Activated B cell treated with CpG ODN at 0.5 μM for 24 hours (primary cell): ENCODE measurements at places on chromosomes 7 and 10.

DNA sequence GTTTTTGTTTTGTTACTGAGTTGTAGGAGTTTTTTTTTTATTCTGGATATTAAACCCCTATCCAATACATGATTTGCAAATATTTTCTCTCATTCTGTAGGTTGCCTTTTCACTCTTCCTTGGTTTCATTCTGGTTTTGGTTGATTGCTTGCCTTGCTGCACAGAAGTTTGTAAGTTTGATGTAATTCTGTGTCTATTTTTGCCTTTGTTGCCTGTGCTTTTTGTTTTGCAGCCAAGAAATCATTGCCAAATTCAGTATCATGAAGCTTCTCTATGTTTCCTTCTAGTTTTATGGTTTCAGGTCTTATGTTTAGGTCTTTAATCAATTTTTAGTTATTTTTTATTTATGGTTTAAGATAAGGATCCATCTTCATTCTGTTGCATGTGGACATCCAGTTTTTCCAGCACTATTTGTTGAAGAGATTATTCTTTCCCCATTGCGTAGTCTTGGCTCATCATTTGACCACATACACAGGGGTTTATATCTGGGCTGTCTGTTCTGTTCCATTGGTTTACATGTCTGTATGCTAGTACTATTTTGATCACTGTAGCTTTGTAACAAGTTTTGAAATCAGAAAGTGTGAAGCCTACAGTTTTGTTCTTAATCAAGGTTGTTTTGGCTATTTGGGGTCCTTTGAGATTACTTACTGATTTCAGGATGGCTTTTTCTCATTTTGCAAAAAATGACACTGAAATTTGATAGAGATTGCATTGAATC is 26.4 kb downstream of the BMPR1A start:
- no peak for DNase-seq

GRCh38 chr10:67664942-67665341 is 31.1 kb downstream of the CTNNA3 start:
- DNase-seq, result no peak

GRCh38 chr7:150784954-150785353 is 15.2 kb downstream of the TMEM176B start:
- no peak for DNase-seq

- DNase-seq, result no peak
Observed at GRCh38 chr7:135714534-135715009, 13.4 kb downstream of the SLC13A4 start.

- no peak for DNase-seq
Observed at GRCh38 chr10:78375854-78376785, 342.5 kb downstream of the RPS24 start.

GRCh38 chr10:131214521-131215244 is 96.8 kb downstream of the TCERG1L start:
- no peak for DNase-seq

DNA sequence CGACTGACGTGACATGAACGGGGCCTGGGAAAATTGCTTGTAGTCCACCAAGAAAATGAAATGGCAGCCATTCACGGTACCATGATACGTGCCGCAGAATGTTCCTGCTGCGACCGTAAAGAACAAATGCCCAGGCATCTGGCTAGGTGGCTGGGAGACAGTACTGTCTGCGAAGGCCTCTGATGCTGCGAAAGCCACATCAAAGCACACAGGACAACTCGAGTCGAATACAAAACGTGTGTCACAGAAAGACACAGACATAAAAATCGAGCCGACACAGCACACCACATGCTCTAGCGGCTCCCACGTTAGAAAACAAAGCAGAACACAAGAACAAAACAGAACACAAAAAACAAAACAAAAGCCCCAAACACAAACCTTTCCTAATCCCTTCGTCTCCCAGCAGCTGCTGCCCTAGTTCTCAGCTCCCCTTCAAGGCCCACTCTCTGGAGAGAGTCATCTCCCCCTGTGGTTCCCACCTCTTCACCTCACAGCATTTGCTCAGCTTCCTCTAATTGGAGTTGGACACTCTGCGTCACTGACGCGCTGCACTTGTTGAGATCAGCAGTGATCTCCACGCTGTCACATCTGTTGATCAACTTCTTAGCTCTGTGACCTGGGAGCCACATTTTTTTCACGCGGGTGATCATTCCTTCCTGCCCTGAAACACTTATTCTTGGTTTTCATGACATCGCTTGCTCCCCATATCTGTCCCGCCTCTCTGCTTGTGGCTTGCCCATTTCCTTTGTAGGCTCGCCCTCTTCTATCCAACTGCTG is 112.2 kb downstream of the CLEC2L start:
- no peak for DNase-seq

DNA sequence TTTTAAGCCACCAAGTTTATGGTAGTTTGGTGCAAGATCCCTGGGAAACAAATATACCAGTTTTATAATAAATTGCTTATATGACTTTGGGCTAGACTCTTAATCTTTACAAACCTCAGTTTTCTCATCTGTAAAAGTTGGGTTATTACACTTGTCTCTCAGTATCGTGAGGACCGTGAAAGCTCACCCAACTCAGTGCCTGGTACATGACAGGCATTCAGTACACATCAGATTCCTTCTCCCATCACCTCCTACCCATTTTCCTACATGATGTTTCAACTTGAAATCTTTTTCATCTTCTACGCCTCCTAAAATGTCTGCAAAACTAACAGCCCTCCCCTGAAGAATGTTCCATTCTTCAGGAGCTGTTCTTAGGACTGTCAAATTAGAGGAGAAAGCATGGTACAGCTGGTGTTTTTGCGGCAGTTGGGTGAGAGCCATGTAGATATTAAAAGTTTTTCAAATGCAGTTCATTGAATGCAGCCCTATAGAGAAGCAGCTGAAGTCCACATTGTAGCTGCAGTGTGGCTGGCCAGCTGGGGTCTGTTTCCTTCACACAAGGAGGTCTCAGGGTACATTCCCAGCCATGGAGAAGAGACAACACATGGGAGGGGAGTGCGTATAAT is 812.8 kb downstream of the LRMDA start:
- no peak for DNase-seq

- DNase-seq, result no peak
Observed at GRCh38 chr10:100020142-100020885, 10.6 kb upstream of the DNMBP start.

GRCh38 chr10:72336259-72337038 is 18.3 kb downstream of the DNAJB12 start:
- no peak for DNase-seq

DNA sequence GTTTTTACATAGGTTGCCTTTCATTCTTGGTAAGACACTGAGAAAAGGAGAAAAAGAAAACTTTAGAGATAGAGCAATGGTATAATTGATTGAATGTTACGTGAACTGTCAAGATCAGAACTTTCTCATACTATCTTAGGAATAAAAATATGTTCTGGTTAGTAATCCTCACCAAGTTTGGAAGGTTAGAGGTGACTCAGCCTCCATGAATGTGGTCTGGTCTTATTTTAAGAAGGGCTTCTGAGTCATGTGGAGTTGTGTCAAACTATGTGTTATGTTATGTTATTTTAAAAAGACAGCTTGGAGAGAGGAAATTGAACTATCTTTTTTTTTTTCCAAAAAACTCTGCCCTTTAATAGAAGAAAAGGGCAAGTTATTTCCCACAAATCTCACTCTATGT is 458.6 kb upstream of the KLF6 start:
- no peak for DNase-seq

DNA sequence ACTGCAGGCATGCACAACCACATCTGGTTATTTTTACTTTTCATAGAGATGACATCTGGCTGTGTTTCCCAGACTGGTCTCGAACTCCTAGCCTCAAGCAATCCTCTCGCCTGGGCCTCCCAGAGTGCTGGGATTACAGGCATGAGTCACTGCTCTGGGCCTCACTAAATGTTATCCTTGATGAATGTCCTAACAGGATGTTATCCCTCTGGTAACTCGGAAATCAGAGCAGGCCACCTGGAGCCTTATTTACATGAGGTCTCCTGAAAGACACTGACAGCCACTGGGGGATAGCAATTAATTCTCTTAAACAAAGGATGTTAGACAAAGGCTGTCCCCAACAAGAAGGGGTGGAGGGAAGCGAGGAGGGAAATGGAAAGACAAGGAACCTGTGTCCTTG is 4.5 kb upstream of the ZNF438 start:
- no peak for DNase-seq

GRCh38 chr7:128871050-128871449 is 8.4 kb downstream of the ATP6V1F start:
- DNase-seq, result no peak

- no peak for DNase-seq
Observed at GRCh38 chr10:123377883-123378282, 223.7 kb downstream of the BUB3 start.

DNA sequence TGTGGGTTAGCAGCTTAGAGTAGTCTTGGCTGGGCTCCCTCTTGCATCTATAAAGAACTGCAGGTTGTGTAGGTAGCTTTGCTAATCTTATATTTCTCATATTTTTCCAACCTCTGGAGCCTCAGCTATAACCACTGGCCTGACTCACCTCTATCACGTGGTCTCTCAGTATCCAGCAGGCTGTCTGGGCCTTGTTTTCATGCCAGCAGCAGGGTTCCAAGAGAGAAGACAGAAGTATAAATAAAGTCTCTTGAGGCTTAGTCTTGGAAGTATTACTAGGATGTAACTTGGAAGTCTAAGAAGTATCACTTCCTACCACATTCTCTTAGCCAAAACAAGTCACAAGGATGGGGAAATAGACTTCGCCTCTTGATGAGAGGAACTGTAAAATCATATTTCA is 73.3 kb downstream of the WIPF3 start:
- no peak for DNase-seq

GRCh38 chr7:153939177-153939576 is 113.0 kb upstream of the DPP6 start:
- DNase-seq, result no peak

DNA sequence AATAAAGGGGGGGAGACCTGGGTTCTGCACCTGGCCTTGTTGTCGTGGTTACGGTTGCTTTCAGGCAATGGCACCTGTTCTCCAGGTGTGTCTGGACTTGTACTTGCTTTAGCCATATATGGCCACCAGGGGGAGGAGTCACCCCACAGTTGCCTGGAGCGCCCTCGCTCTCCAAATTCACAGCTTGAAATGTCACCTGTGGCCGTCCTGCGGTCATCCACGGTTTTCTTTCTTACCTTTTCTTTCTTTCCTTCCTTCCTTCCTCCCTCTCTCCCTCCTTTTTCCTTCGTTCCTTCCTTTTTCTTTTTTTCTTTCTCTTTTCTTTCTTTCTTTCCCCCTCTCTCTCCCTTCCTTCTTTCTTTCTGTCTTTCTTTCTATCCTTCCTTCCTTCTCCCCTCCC is 157.2 kb upstream of the ZNF92 start:
- DNase-seq, result no peak

DNA sequence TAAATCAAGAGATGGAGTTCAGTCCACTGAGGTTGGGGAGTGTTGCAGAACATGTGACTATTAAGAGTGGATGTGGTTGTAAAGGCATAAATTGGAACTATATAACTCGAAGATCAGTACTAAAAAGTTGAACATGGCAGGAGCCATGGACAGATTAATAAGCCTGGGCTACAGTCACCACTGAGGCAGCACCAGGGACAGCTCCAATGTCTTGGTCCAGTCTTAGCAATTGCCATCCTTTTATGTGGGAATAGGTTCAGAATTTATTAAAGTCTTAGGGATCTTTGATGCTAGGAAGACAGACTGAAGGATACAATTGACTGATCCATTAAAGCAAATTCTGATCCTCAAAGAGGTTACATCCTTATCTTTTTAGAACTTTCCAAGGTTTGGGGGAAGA is 156.6 kb downstream of the ADRA2A start:
- DNase-seq, result no peak

GRCh38 chr7:26311798-26312197 is 20.1 kb downstream of the SNX10 start:
- DNase-seq, result no peak

DNA sequence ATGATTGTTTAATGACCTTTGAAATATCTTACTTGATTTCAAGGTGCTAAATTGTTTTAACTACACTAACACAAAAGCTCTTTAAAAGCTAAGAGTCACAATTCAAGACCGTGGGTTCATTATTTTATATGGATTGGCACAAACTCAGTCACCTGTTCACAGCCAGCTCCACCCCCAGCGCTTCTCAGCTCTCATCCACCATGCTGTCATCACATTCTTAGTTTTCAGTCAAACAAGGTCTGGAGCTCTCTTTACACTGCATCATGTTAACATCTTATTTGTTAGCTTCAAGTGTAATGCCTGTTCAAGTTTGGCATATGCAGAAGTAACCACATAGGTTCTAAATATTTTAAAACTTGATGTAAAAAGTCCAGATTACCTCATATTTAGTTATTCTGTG is 180.9 kb upstream of the LRRTM3 start:
- no peak for DNase-seq

GRCh38 chr10:35762311-35763030 is 120.4 kb upstream of the FZD8 start:
- DNase-seq, result no peak

GRCh38 chr10:127414024-127414423 is 135.1 kb upstream of the NPS start:
- DNase-seq, result no peak
